ENCODE measurements at places on chromosomes 2 and 18.

GRCh38 chr2:16546128-16546754, 119.4 kb downstream of the CYRIA start:
- no peak for DNase-seq

GRCh38 chr2:20671736-20672080, 4.8 kb downstream of the GDF7 start:
- DNase-seq, result no peak

GRCh38 chr18:22169889-22170420, 566 bp downstream of the GATA6 start:
- DNase-seq, result no peak

DNA sequence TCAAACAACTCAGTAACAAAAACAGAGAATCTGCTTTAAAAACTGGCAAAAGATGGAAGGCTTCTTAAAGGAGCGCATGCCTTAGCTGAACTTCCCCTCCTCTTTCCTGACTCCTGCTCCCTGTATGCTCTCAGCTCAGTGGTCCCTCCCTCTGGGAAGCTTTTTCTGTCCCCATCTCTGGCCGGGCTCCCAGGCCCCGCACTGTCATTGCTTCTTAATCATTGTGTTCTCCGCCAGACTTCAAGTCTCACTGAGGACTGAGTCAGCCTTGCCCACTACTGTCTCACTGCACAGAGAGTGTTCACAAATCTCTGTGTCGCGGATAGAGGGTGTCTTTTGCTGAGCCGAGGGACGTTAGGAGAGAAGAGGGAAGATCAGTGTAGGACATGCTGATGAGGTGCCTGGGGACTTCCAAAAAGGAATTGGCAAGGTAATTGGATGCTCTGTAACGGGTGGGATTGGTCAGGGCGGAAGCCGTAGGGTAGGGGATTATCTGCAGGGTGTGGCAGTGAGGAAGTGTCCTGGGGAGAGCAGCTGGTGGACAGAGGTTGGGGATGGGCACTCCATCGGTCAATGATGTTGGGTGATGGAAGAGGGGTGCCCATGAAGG, 16.2 kb downstream of the TOGARAM2 start:
- DNase-seq, result no peak

DNA sequence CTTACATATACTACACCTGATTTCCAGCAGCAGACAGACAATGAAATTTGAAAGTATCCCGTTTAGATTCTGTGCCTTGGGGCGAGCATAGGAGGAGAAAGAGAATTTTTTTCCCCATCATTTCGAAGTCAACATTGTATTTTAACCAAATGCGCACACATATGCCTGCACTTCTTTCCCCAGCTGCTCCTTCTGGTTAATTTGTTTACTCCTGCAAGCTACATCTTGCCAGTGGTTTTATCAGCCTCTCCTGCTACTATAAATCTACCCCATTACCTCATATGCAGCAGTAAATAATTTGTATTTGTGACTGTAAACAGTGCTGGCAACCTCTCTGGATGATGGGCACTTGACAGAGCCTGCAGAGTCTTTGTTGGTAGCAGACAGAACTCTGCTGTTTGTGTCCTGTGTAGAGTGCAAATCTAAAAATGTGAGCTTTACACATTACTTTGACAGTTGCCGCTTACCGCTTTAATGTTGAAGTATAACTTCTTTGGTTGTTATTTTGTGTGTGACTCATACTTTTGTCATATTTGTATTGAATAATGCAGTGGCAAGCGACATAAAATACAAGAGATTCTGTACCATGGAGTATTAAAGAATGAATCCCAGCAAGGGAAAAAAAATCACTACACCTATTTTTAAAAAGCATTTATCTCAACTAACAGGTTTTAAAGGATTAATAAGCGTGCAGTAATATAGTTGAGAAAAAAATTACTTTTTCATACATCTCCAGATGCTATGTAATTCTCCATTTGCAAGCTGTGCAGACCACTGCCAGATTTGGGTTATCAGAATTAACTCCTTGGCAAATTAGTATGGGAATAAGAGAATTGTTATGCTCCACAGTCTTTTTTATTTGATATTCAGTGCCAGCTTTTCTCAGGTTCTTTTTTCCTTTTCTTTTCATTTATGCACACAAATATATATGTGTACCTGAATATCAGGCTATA, 536.8 kb downstream of the XIRP2 start:
- no peak for DNase-seq

DNA sequence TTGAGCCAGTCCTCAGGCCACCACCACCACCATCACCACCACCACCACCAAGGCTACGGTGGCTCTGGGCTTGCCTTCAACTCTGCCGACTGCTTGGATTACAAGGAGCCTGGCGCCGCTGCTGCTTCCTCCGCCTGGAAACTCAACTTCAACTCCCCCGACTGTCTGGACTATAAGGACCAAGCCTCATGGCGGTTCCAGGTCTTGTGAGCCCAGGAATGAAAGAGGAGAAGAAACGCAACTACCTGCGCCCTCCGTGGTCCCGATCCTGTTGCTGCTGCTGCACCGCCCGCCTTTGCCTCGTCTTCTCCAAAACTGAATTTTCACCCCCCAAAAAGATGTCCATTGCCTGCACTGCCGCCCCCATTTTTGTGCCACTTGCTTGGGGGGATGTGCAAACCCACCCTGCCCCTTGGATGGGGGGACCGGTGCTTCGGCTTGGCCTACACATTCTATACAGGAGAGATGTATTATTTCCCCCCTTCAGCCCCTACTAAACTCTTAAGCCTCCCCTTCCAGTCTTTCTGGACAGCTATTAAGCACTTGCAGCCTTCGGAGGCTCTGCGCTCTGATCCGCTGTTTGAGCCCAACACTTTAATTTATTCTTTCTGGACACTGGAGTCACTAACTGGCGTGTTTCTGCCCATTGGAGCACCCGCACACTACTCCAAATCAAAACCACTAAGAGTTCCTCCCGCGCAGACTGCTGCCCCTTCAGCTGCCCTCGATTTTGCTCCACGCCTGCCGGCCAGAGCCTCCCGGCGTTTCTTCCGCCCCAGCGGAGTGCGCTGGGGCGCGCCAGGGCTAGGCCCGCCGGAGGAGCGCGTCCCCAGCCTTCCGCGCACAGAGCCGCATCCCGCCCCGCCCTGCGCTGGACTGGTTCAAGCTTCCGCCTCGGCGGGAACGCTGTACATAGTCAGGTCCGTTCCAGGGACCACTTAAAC, 5.7 kb downstream of the OTX1 start:
- DNase-seq, result no peak

DNA sequence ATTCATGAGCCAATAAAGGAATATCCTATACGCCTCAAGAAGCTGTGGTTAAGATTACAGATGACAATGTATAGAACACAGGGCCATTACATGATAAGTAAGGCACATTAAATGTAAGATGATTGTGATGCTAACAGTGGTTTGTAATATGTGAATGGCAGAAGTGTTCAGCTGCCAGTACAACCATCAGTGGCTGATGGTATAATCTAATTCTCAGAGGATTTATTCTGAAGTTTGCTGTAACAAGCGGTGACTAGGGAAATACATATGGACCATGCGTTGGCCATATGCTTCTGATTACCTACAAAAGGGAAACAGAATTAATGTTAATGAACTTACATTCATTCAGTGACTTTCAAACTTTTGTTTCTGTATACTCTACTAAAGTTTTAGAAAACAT, 750.8 kb upstream of the KLHL29 start:
- no peak for DNase-seq

DNA sequence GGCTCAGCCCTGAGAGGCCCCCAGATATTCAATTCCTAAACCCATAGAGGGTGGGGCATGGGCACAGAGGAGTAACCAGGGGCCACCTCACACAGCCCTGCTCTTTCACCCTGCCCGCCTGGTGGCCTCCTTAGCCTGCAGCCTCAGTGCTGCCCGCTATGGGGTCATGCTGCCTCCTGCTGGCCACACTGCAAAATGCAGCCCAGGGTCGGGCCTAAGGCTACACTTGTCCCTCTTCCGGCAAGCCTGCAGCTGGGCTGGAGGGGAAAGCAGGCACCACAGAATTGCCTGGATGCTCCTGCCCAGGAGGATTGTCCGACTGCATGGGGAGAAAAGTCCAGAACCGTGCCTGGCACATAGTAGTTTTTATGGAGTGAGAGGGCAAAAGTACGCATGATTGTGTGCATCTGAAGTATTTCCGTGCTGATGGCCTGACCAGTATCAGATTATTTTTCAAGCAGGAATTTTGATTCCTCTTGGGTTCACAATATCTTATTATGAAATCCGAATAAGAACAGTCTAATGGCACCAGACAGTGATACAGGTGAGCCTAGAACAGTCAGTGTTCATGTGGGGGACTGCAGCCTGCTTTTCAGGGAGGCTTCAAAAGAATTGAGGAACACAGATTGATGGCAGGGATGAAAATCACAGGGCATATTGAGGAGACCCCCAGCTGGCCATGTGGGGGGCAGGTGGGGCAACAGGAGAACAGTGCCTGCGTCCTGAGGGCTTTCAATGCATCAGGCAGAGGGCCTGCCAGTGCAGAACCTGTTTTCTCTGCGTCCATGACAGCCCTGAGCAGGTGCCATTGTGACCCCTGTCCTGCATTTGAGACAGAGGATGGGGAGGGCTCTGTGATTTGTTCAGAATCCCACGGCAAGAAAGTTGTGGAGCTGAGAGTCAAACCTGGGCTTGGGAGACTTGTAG, 51.2 kb upstream of the ALPP start:
- peak; percentile 64 for DNase-seq

GRCh38 chr18:9366126-9366714, 31.6 kb downstream of the TWSG1 start:
- DNase-seq, result no peak

- DNase-seq, result no peak
Measured at GRCh38 chr2:184611361-184612085, 13.2 kb downstream of the ZNF804A start.

GRCh38 chr18:79856119-79857007, 58.6 kb downstream of the KCNG2 start:
- DNase-seq, result no peak

- DNase-seq, result no peak
Measured at GRCh38 chr2:60520151-60520876, 33.1 kb downstream of the BCL11A start.

GRCh38 chr2:171406044-171406443, 27.7 kb downstream of the METTL8 start:
- DNase-seq, result no peak

DNA sequence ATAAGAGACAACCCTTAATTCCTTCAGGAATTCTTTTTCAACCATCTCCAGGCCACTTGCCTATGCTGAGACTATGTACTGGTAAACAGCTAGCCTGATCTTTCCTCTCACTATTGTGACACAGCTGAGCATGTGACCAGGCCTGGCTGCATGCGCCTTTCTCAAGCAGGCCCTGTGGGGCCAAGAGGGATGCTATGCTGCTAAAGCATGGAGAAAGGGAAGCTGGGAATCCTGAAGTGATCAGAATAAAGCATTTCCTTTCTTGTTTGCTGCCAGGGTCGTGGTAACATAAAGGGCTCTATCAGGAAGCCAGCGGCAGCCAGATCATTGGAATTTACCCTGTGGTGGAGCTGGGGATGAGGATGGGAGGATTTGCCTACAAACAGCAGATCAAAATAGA, 29.8 kb upstream of the LCLAT1 start:
- DNase-seq, result no peak

- DNase-seq, result no peak
Measured at GRCh38 chr2:64987001-64987955, 1.9 kb upstream of the SLC1A4 start.

DNA sequence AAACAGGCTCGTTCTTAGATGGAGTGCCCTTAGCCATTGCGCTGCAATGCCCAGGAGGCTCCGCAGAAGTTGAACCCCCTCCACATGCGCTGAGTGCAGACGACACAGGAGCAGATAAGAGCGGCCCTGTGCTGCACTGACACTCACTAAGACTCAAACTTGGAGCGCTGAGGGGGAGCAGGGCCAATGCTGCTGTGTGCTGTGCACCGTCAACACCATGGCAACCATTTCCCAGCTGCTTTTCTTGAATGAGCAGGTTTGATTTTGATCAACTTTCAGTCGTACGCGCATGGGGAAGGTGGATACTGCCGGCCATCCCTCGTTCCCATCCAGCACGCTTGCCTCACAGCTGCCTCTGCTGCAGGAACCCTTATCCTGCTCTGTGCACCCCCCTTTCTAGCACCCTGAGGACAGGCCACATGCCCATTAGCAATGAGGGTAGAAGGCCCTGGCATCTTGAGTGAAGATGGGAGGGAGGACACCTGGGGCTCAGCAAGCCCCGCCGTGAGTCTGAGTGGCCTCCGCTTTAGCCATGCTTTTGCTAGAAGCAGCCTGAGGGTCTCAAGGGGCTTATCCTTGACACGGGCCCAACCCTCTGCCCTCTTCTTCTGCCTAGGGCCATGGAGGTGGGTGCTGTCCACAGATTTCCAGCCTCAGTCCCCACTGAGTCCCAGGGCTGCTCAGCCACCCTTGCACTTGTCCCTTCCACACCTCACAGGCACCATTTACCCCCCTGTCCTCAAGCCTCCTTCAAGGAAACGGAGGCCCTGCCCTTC, 271.9 kb downstream of the PHLPP1 start:
- DNase-seq, result no peak

GRCh38 chr2:236909802-236910201, 175.9 kb upstream of the COPS8 start:
- DNase-seq, result no peak

DNA sequence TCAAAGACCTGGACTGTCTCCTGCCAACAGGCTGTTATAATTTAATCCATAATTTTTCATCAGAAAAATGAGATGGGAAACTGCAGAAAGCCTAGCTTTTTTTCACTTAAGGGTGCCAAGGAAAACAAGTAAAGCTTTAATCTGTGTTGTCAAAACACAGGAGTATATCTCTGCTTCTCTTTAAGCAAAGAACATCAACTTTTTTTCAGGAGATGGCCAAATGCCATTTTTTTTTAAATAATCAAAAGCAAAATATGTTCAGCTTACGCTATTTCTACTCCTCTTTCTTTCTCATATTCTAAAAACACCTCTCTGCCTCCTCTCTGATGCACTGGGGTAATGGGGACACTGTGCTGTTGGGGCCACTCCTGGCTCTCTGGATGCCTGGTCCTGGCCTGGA, 73.1 kb upstream of the NXPH2 start:
- no peak for DNase-seq

DNA sequence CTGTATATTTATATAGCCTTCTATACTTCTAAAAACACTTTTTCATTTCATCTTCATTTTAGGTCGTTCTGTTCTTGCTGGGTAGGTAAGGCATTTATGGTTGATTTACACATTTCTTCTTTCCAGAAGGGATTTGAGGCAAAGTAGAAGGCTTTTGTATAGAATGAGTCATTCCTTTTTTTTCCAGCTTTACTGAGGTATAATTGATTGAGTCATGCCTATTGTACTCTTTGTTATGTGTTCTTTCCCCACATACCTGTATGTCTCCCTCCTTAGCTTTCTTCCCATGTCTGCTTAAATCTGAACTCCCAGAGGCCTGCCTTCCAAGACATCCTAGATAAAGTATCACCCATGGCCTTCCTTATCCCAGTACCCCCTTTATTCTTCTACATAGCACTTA, 4.8 kb upstream of the CDC42EP3 start:
- DNase-seq, result no peak

DNA sequence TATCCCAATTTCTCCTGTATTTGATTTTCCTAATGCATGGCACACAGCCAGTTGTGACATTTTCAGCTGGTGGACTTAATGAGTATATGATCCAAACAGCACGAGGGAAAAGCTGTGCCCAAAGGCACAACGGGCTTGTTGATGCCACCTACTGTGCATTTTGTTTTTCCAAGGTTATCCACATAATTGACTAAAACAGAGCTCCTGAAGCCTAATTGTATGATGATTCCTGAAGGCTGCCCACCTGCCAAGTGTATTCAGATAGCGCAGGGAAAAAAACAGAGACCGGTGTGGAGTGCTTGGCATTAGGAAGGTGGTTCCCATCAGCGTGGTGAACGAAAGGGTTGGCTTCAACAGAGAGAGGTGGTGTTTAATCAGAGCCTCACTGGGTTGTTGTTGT, 14.9 kb downstream of the RBMS1 start:
- no peak for DNase-seq

- no peak for DNase-seq
Measured at GRCh38 chr2:27762951-27763906, 8.3 kb upstream of the MRPL33 start.

All from stimulated activated CD4-positive, alpha-beta T cell treated with anti-CD3 and anti-CD28 coated beads, Interleukin-15, amount 100 ng/mL, for 1 hour (primary cell).